ENCODE measurements at places on chromosomes 6 and 20. TPM values are rescaled to one million over a fixed set of nuclear protein-coding genes. Genes with fewer than 3 reads are reported as not detected.

- no peak for DNase-seq
Observed at GRCh38 chr6:81476881-81477280, 275.6 kb downstream of the TENT5A start.

DNA sequence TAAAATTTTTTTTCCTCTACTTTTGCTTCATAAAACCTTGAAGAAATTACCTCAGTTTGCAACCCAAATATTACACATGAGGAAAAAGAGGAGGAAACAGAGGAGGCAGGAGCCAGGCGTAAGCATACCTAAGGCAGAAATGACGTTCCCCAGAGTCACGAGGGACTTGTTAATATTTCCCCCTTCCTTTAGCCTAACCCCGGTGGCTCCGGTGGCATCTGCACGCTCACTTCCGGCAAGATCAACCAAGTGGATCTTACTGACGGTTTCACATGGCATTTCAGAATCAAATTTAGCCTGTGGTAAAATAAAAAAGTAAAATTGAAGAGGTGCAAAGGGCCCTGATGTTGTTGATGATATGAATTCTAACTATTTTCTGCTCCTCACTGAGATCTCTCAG lies 67.4 kb downstream of the KIF16B start:
- DNase-seq, result no peak

DNA sequence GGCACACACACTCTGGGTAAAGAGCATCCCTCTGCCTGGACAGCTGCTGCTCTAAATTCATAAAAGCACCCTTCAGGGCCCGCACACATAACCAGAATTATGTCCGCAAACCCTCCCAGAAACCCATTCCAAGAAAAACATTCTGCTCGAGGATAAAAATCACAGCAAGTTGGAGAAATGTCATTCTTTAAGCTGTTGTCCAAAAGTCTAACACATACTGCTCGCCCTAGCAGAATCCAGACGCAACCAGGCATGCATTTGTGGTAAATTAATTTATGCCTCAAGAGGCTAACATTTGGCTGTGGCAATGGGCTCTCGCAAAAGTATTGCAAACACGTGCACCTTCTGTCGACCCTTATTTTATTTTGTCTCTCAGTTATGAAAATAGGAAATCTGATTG lies 116.1 kb upstream of the INSM1 start:
- DNase-seq, result no peak

DNA sequence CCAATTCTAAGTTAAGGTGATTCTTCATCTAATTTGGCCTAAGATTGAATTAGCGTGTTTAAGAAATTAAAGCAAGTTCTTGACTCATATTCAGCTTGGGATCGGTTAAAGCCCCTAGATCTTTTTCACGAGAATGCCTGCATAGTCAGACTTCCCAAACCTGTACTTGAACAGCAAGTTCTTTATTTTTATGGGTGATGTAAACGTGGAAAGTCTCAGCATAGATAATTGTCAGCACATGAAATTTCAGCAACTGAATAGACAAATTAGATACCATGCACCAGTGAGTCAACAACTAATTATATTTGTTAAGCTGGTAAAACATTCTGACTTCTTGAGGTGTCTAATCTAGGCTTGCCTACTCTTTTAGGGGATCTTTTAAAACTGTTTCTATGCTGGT lies 183.1 kb upstream of the TNFAIP3 start:
- no peak for DNase-seq

- peak; percentile 59 for DNase-seq
Observed at GRCh38 chr6:109799664-109800063, 108.6 kb downstream of the FIG4 start.

- peak; percentile 24 for DNase-seq
Observed at GRCh38 chr6:4776493-4777393, 539 bp downstream of the CDYL start.

GRCh38 chr20:43722153-43722505 lies 4.7 kb downstream of the GTSF1L start:
- DNase-seq, result no peak

GRCh38 chr6:45487645-45488044 lies 109.9 kb upstream of the SUPT3H start:
- no peak for DNase-seq

DNA sequence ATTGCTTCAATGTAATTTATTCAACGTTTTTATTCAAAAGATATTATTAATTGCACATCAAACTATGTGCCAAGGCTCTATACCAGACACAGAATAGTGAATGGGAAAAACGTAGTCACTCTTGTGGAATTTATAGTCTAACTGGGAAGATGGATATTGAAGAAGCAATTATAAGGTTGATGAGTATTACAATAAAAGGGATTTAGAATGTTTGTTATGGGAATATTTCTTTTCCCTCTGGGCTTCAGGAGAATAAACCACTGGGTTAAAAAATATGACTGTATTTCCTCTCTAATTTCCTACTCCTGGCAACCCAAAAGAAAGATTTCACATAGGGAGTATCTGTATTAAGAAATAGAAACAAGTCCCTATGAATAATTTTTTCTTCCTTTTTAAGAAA lies 25.1 kb upstream of the UTRN start:
- no peak for DNase-seq

- no peak for DNase-seq
Observed at GRCh38 chr6:44129841-44130322, 2.5 kb downstream of the TMEM63B start.

DNA sequence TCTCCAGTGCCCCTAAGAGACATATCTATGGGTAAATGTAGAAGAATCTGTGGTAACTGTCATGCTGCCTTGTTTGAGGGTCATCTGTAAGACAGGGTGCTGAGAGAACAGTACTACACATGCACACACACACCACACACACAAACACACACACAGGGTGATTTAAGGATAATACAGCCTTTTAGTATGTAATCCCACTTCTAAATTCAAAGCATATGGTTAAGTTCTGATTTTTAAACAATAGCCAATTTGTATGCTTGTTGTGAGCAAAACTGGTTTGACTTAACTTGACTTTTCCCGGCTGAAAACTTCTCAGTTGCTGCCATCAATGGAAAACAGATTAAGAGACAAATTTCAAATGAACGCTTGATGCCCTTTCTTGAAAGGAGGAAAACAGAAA lies 241.8 kb downstream of the ADGRG6 start:
- DNase-seq, result no peak

- DNase-seq, result no peak
Observed at GRCh38 chr20:13671916-13672378, 33.2 kb upstream of the TASP1 start.

DNA sequence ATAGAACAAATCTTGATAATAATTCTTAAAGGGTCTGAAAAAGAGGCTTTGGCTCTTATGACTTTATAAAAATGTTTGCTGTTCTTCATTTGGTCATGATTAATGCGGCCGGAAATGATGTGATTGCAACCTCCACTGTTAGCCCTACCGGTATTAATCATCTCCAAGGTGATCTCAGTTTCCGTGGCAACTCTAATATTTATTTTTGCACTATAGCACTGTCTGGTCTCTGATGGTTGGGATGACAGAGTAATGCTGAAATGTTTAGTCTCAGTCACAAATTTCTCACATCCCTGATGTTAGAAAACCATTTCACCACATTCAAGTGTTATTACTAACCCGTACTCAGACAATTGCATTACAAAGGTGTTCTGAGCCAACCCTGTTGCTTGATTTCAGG lies 87.4 kb downstream of the TMEM200A start:
- no peak for DNase-seq

GRCh38 chr20:41649489-41649888 lies 31.3 kb upstream of the CHD6 start:
- DNase-seq, result no peak

DNA sequence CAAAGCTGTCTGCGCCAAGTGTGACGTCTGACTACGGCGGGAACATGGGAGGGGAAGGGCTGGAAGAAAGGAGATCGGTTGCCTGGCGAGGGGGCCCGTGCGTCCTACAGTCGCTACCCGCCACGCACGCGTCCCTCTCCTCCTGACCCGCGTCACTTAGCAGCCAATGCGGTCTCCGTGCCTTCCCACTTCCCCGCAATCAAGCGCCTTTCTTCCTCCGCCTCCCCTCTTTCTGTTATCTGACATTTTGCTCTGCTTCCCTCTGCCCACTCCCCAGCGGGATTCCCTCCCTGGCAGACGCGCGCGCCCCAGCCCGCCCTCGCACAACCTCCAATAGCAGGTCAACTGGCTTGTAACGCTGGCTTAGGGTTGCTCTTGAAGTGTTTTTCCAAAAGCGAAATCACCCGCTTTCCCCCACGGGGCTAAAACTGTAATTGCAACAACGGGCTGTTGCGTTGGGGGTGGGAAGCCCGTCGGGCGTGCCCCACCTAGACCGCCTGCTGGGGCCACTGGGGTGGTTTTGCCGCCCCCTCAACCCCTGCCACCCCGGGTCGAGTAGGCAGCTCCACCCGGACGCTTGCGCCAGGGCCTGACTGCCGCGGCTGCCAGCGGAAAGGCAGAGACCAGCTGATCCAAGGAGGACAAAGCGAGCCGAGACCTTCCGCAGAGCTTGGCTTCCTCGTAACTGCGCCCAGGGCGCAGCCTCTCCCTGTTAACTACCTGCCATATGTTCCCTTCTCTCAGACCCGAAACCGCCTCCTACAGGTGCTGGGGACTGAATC lies 6.2 kb upstream of the SOX4 start:
- DNase-seq, result peak; percentile 66

GRCh38 chr20:2820896-2821869 lies 5.0 kb downstream of the TMEM239 start:
- no peak for DNase-seq

IL17A gene
- not detected for total RNA-seq

SIRPD gene
- total RNA-seq, result 0.37 TPM

VSTM2L gene
- total RNA-seq, result 2.3 TPM

IL17F gene
- not detected for total RNA-seq

RAMACL gene
- total RNA-seq, result 0.52 TPM

THBD gene
- 3.0 TPM for total RNA-seq
